ENCODE measurements at places on chromosomes 4 and X.

DNA sequence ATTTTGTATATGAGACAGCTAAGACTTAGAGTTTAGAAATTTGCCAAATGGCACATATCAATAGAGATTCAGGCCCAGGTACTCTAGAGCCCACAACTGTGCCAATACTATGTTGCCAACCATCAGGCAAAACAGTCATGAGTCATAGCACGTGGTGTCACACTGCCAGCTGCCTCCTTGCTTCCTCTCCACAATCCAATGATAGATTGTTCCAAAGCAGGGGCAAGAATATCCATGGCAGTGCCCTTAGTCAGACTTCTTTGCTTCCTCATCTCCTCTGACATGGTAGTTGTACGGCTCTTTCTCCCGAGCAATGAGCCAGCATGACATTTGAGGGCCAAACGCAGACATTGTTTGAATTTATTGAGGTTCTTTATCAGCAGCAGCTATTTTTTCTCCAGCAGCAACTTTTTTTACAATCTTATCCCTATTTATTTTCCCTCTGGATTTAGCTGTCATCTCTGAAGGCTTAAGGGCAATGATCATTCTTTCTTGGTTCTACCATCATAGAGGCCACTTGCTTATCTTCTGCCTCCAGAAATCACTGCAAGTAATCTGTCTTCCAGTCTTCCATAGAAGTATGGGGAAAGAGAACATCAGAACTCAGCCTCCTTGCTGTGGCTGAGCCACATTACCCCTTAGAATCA is 169.7 kb downstream of the COL4A6 start:
- no peak for DNase-seq

DNA sequence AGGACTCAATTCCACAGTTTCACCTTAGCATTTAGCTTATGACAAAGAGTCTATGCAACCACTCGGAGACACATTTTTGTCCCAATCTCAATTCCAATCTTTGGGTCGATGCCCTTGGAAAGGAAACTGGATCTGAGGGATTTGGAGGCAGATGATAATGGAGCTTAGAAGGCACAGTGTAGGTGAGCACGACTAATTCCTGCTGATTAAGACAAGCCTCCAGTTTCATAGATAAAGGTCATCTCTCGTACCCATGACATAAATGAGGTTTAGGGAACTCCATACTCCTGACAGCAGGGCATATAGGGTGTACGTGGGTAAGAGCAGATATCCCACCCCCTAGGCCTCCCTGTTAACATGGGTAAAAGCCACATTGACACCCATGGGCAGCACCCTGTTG is 24.4 kb upstream of the ZNF718 start:
- DNase-seq, result no peak

DNA sequence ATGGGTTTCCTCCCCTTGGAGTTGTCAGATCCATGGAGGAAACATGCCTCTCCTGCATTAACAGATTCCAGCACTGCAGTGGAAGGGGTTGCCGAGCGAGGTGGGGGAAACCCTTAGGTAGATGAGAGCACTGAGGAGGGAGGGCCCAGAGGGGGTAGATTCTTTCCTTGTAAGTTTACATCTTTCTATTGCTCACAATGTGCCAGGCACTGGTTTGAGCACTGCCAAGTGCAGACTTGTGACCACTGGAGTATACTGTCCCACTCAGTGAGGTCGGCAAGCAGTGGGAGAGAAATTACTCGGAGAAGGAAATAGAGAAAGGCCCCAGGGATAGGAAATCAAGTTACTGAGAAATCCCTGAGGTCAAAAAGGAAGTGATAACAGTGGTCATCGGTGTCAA is 27.8 kb upstream of the TMEM154 start:
- no peak for DNase-seq

DNA sequence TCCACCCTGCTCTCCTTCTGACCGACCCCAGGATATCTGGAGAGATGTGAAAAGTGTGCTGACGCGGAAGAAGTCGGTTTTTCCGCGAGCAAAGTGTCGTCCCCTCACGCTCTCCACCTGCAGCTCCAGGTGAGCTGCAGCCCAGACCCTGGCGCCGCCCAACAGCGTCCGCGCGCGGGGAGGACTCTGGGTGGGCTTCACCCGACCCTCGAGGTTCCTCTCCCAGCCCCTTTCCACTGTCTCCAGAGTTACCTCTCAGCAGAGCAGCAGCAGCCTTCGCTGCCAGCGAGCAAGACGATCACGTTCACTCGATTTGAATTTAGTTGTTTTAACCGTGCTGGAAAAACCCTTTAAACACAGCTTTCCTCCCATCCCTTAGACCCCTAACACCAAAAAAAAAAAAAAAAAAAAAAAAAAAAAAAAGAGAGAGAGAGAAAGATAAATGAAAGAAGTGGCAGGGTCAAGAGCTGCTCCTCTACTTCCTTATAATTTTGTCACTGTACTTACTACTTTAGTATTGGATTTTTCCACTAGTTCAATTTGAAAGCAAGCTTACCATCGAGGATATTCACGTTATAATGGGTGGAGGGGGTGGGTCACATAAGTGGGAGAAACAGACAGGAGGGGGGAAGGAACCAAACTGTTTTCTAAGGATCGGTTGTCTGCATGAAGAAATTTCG is 758 bp upstream of the NR3C2 start:
- DNase-seq, result no peak

DNA sequence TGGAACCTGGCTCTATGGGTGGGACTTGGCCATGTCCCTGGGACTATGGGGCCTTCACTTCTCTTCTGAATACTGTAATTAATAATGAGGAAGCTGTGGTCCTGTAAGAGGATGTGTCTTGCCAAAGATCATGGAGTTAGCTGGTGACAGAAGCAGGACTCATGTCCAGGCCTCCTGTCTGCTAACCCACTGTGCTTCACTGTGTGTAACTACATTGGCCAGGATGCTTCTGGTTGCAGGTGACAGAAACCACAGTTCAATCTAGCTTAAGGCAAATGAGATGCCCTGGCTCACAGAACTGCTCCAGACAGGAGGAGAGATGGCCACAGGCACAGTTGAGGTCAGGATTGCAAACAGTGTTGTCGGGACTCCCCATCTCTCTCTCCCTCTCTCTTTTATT is 3.1 kb downstream of the MTMR1 start:
- no peak for DNase-seq

DNA sequence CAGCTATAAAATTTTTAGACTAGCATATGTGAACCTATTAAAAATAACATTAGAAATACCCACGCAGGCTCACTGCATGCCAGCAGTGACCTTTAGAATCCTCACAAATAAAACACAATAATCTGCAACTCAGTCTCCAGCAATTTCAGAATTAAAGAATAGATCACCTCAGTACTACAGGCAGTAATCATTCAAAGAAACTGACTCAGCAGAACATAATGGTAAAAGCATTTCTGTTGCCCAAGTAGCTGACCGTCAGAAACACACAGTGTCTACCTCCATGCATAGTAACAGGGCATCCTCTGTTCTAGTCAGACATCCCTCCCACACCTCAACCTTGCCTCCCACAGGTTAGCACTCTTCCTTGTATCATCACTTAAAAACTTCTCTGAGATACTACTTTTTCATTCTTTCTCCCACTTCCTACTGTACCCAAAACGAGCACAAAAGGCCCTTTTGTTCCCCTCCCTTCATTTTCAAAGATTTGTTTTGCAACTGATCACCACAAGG is 65.7 kb upstream of the BEND2 start:
- no peak for DNase-seq

GRCh38 chr4:62193761-62194160 is 993.6 kb downstream of the ADGRL3 start:
- no peak for DNase-seq

GRCh38 chr4:111453216-111453615 is 692.0 kb upstream of the FAM241A start:
- no peak for DNase-seq

- no peak for DNase-seq
Observed at GRCh38 chrX:7074148-7074907, 73.2 kb upstream of the STS start.

GRCh38 chr4:14446311-14446710 is 556.0 kb upstream of the CPEB2 start:
- DNase-seq, result no peak

DNA sequence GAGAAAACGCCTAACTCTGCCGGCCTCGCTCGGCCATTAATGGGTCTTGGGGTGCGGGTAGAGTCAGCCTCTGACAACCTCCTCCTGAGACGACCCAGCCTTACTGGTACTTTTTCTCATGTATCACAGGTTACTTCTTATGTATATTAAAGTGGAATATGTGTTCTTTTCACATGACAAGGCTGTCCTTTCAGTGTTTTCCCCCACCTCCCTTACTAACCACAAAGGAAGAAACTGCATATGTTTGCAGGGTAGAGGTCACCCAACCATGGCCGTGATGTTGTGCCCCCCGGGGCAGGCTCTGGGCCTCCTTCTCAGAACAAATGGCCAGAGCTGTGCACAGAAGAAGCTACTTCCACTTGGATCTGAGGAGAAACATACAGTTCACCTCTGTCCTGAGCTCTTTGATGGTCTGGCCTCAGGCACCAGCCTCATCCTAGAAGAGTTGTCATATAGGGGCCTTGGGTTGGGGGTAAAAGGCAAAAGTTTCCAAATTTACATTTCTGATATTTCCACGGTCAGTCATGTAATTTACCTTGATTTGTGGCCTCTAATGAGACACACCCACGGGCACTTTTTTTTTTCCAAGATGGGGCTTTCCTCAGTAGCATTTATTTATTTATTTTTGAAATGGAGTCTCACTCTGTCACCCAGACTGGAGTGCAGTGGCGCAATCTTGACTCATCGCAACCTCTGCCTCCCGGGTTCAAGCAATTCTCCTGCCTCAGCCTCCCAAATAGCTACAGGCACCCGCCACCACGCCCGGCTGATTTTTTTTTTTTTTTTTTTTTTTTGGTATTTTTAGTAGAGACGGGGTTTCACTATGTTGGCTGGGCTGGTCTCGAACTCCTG is 1.9 kb downstream of the SOWAHD start:
- no peak for DNase-seq

DNA sequence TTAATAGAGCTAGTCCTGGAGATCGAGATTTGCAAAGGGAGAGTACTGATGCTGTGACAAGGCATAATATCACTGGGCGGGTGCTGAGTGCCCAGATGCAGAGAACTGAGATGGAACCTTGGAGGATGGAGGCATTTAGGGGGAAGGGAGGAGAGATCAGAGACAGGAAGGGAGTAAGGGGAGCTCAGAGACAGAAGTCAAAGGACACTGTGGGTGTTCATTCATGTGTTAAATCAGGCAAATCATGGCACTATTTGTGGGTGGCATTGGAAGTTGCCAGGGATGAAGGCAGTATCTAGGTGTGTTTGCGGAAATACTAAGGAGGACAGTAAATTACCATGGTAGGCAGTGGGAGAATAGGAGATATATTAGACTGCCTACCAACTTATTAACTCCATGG is 135.0 kb downstream of the RBM46 start:
- no peak for DNase-seq

GRCh38 chrX:7071390-7071789 is 76.1 kb upstream of the STS start:
- no peak for DNase-seq

Measured in GM18507 (cell line).